Kidney epithelial cell (primary cell): ENCODE measurements at places on chromosomes 13 and 19. TPM values are rescaled to one million over a fixed set of nuclear protein-coding genes. Genes with fewer than 3 reads are reported as not detected.
A peak's percentile ranks its signal among the peaks of the same experiment; 100 is the strongest.

DNA sequence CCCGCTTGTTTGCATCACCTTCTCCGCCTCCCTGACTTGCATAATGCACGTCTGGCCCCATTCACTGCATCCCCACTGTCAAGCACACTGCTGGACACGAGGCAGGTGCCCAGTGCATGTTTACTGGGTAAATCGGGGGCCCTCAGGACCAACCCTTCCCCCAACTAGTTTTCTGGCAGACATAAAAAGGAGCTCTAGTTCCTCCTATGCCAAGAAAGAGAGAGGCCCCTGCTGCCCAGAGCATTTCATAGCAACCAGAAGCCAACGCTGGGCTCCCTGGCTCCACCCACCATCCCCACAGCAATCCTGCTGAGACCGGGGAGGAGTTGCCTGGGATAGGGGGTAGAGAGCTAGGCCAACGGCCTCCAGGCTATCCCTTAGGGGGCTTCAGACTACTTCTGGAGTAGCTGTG lies 23.2 kb downstream of the ANKRD27 start:
- DNase-seq: no peak

DNA sequence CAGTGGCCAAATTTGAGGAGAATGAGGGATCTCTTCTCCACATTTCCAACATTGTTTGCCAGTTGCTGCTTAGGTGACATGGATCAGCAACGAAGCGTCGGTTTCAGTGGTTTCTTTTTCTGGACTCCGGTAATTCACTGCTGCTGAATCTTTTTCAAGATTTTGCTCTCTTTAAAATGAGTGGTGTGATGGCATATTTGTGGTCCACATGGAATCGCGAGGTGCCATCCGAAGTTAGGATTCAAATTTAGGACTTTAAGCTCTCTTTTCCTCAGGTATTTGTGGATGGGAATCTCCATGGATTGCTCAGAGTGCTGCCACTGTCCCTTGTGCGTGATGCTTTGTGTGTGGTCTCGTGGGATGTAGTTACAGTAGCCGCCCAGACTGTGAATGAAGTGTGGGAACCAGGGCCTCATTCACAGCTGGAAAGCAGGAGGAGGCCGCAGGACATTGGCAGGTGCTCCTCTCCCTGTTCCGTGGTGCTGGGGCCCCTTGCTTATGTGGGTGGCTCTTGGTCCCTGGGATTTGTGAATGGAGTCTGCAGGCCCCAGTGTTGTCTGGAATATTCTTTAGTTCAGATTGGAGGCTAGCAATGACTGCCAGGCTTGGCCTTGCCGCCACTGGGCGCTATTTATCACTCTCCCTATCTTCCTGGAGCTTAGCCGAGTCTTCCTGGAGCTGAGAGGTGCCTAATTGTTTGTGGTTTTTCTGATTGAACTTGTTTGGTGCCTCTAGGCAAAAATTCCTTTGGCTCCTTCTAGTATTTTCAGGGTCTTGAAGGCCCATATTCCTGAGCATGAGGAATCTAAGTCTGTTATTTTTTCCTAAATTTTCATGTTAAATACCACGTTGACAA lies 1.5 kb downstream of the ILF3 start:
- DNase-seq: no peak

GRCh38 chr19:45900738-45901431 lies 1.5 kb downstream of the MYPOP start:
- DNase-seq: no peak

- peak; percentile 21 for DNase-seq
These were observed 82.5 kb downstream of the AKAP11 start for GRCh38 chr13:42354241-42355091.

DNA sequence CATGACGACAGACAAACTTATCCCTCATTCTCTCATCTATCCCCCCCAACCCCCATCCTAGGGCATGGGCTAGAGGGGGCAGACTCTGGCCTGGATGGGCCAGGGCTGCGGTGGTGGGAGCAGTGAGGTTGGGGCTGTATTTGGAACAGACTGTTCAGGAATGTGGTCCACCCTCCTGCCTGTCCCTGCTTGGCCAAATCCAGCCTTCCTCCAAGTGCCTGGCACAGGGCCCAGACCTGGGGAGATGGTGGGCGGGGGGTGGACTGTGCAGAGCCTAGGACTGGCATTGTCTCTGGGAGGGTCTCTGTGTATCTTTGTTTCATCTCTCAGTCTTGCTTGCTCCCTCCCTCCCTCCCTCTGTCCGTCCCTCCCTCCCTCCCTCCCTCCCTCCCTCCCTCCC lies 14.2 kb downstream of the EGLN2 start:
- DNase-seq: no peak

DNA sequence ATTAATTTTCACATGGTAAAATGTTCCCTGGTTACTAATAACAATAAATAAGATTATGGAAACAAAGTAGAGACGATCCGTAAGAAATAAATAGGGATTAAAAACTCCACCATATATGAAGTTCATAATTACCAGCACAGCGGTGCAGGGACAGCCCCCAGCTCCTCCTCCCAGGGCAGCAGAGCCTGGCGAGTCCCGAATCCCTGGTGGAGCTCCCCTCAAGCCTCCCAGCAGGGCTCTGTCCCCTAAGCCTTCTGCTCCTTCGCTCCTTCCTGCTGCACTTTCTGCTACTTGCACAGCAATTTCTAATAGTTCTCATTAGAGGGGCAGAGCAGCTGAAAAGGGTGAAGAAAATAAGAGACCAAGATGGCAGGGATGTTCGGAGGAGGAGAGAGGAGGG lies 43.6 kb downstream of the RASA3 start:
- DNase-seq: no peak

GRCh38 chr13:73701160-73701559 lies 433.0 kb downstream of the KLF12 start:
- no peak for DNase-seq

The RASAL3 gene
- total RNA-seq: not detected in 2 replicates

DNA sequence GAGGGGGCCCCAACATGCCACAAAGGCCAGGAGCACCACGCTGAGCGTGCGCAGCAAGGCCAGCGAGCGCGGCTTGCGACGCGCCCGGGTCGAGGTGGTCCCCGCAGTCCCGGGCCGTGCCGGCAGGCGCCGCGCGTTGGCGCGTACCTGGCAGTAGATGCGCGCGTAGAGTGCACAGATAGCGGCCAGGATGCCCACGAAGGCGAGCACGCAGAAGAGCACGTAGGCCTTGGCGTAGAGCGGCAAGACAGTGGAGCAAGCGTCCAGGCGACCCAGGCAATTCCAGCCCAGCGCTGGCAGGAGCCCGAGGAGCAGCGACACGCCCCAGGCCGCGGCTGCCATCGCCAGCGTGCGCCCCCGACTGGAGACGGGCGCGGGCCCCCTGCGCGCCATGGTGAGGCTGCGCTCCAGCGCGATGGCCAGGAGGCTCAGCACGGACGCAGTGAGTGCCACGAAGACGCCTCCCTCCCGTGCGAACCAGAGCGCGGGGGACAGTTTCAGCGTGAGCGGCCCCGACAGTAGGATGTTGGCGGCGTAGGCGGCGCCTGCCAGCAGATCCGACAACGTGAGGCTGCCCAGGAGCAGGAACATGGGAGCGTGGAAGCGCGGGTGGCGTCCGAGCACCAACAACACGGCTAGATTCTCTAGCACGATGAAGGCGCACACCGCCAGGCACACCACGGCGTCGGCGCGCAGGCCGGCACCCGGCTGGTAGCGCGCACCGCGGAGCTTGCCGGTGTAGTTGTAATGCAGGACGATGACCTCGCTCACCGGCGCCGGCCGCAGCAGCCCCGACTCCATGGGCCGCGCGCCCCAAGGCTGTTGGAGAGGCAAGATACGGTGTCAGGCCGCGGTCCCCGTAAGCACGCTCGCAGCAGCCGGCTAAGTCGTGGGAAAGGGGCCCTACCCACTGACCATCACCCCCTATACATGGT lies 2.8 kb downstream of the S1PR5 start:
- no peak for DNase-seq

DNA sequence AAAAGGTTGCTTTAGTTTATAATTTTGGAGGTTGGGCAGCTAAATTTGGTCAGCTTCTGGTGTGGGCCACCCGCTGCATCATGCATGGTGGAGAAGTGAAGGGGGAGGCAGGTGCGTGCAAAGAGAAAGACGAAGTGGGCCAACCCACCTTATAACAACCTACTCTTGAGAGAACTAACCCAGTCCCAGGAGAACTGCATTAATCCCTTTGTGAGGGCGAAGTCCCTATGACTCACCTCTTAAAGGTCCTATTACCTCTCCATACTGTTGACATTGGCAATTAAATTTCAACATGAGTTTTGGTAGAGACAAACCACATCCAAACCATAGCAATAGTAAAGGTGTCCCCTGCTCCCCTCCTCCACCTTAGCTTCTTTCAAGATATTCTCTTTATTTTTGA lies 7.7 kb upstream of the FGF9 start:
- DNase-seq: no peak

- DNase-seq: no peak
These were observed 11.8 kb downstream of the AP3D1 start for GRCh38 chr19:2139385-2140137.

GRCh38 chr19:32012206-32012605 lies 333.2 kb upstream of the ZNF507 start:
- no peak for DNase-seq

DNA sequence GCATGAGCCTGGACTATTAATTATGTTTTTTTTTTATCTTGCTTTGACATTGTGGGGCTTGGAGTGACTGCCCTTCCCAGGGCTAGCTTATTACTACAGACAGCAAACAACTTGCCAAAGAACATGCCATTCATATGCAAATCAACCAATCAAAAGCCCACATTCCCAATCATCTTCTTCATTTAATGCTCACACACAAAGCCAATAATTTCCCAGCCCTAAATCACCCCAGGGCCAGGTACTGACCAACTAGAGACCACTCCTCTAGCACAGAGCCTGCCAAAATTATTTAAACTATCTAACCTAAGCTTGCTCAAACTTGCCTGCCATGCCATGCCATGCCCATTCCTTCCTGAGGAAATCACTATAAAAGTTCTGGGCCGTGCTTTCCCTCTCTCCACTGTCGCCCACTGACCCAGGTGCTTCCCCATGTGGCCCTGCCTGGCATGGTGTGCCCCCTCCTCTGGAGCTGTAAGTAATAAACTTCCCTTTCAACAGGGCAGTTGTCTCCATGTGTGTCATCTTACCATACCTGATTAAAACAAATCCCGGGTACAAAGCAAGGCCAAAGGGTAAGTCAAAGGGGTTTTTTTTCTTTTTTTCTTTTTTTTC lies 15.7 kb downstream of the PBX4 start:
- no peak for DNase-seq

GRCh38 chr13:40589285-40590109 lies 76.9 kb downstream of the FOXO1 start:
- DNase-seq: peak; percentile 68

The MCF2L gene
- total RNA-seq: 12.3 and 13.8 TPM in 2 replicates

GRCh38 chr19:58021541-58022282 lies 12.1 kb upstream of the ZSCAN1 start:
- no peak for DNase-seq

The C1QTNF9B gene
- total RNA-seq: not detected in 2 replicates

GRCh38 chr13:113349491-113349890 lies 14.4 kb downstream of the GRTP1 start:
- DNase-seq: no peak
